ENCODE measurements at places on chromosomes 5 and 9.

GRCh38 chr5:156783092-156783491 is 67.0 kb upstream of the PPP1R2B start:
- DNase-seq: no peak

DNA sequence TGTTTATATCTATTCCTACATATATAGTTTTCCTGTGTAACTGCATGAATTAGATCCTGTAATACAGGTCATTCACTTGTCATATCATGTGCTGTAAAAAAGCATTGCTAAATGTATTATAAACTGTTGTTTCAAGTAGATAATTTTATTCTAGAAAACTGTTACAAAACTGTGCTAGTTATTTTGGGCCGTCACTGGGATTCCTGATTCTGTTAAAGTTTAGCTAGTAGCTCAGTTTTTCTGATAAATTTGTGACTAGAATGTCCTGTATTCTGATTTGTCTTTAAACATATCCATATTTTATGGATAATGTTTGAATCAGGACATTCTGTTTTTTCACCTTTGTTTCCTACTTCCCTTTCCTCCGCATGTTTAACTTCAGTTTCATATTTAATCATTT is 5.4 kb downstream of the SLF1 start:
- no peak for DNase-seq

DNA sequence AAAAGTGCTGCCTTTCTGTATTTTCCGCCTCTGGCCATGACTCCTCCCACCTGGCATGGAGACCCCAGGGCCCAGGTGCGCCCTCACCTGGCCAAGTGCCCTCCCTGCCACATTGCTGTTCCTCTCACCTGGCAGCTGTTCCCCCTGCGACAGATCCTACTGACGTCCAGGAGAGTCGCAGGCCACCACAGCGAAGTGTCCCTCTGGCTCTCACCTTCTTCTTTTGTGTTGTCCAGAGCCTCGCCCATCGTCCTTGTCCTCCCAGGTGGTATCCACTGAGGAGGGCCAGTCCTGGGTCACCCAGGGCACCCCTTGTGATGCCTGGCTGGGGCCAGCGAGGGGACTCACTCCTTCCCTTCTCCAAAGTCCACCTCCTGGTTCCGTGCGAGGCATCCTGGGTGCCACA is 2.6 kb downstream of the NKD2 start:
- DNase-seq: peak; percentile 44

DNA sequence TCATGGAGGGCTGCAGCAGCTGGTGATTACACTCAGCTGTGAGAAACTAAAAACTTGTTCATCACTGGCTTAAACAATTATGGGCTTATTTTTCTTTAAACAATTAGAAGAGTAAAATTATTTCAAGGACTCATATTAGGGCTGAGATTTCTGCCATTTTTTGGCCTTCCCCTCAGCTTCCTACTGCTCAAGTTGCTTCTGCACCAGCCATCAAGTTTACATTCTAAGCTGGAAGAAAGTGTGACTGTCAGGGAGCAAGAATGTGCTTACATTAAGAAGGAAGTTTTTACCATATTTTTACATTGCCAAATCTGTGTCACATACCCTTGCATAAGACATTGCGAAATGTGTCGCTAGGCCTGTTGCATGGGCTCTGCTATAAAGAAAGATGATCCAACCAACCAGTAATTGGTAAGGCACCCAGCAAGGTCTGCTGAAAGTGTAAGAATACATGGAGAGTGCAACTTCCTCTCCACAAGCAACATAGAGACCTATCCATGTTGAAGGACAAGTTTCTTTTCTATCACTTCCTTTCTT is 260.3 kb upstream of the CDH10 start:
- no peak for DNase-seq

DNA sequence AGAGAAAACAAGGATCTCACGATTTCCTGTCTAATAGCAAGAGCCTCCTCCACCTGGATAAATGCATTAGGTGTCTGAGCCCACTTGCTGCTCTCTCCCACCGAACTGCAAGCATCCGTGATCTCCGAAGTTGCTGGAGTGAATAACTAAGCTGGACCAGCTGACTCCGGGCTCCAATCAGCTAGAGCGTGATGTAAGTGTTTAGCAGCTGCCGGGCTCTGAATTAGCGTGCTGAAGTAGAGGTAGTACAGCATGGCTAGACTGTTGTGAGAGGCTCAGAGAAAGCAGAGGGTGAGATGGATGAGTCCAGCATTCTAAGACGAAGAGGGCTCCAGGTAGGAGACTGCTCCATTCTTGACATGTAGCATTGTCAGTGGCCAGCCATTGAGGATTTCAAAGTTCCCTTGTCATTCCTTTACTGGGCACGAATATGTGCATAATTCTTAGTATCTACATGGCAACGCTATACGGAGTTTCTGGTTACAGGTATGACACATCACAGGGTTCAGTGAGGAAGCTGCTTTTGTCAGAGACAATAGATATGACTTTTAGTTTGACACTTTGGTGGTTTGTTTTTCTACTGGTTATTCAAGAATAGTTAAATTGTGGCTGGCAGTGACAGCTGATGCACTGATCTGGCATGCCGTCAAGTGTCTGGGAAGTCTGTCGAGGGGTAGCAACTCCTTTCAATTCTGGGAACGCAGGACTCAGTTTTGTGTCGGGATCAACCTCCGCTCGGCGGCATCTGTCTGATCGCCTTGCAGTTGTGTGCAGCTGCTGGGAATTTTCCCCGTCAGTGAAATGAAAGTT is 232.6 kb downstream of the MAST4 start:
- peak; percentile 19 for DNase-seq

GRCh38 chr5:6454628-6455053 is 6.0 kb downstream of the UBE2QL1 start:
- DNase-seq: no peak

- DNase-seq: no peak
Measured at GRCh38 chr5:172748341-172748843, 22.6 kb downstream of the DUSP1 start.

DNA sequence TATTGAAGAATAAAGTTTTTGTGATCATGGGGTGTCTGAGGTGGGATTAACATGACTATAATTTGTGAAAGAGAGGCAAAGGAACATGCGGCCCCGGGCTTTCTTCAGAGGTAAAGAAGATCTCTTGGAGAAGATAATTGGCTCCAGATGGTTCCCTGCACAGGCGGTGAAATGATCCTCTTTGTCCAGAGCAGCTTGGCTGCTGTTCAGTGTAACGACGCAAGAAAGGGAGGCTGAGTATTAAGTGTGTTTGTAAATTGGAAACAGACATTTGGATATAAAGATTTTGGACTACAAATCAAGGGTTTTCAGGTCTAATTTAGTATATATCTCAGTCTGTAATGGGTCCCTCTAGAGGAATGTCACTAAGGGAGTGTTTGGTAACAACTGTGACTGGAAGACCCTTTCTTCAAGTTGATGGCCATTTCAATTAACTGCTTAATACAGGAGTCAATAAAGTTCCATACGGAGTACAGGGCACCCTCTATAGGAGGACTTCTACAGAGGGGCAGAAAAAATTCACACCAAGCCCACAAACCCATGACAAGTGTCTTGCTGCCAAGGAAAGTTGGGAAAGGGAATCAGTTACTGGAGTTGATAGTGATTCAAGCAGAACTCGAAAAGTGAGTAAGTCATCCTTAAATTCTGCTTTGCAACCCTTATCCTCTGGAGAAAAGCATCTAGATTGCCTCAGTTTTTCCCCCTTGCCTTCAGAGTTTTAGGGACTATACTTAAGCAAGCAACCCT is 4.1 kb downstream of the EQTN start:
- no peak for DNase-seq

DNA sequence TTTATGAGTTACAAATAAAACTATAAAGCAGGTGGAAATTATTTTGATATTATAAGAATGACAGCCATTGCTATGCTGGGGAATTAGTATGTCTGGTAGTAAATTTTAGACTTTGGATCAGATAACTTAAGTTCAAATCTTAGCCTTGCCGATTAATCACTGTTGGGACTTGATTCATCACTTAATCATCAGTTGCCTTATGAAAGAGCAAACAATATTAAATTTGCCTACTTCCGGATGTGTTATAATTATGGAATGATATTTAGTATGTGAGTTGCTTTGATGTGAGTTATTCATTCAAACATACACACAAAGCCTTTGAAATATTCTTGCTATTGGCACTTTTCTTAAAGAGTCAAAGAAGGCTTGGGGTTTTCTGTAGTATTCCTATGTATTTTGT is 717.7 kb downstream of the BRINP1 start:
- DNase-seq: no peak

- DNase-seq: no peak
Measured at GRCh38 chr5:140555747-140556312, 1.4 kb downstream of the SRA1 start.

GRCh38 chr5:112219000-112219399 is 200.1 kb downstream of the EPB41L4A start:
- DNase-seq: no peak

DNA sequence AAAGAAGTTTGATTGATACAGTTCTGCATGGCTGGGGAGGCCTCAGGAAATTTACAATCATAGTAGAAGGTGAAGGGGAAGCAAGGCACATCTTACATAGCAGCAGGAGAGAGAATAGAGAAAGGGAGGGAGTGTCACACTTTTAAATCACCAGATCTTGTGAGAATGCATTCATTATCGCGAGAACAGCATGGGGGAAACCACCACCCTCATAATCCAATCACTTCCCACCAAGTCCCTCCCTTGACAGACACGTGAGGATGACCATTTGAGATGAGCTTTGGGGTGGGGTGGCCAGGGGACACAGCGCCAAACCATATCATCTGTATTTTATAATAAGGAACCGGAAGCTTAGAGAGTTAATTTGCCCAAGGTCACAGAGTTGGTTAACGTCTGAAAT is 13.7 kb upstream of the FOCAD start:
- DNase-seq: no peak

DNA sequence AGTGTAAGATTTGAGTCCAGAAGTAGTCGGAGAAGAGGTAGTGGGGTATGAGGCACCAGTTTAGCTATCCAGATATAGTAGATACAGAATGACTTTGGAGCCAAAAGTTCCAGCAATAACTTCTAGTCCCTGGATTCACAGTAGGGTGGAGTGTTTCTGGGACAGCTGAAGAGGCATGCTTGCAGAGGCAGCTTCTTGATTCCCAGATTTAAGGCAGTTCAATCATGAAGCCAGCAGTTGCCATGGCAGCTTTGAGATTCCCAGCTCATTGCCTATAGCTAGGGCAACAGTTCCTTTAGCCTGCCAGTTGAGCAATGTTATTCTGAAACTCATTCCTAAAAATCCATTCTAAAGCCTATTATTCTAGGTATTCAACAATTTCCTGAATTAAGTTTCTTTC is 79.2 kb downstream of the LIX1 start:
- no peak for DNase-seq

DNA sequence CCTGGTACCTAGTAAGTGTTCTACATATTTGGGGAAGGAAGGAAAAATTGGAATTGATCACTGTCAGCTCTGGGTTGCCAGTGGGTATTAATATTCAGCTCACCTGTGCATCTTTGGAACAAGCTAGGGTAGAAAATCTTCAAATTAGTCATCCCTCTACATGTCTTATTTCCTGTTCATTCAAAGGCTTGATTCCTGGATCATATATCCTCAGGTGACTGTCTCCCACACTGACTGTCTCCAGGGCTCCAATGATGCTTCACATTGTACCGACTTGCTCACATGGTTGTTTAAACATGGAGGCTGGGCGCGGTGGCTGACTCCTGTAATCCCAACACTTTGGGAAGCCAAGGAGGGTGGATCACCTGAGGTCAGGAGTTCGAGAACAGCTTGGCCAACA is 11.6 kb upstream of the SUSD1 start:
- no peak for DNase-seq

DNA sequence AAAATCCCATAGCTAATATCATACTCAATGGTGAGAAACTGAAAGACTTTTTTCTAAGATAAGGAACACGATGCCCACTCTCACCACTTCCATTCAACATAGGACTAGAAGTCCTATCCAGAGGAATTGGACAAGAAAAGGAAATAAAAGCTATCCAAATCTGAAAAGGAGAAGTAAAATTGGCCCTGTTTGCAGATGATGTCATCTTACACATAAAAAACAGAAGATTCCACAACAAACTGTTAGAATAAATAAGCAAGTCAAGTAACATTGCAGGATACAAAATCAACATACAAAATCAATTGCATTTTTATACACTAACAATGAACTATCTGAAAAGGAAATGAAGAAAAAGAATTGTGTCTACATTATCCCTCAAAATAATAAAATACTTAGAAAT is 308.0 kb downstream of the MCTP1 start:
- no peak for DNase-seq

GRCh38 chr5:1538741-1539392 is 15.1 kb upstream of the LPCAT1 start:
- DNase-seq: no peak

DNA sequence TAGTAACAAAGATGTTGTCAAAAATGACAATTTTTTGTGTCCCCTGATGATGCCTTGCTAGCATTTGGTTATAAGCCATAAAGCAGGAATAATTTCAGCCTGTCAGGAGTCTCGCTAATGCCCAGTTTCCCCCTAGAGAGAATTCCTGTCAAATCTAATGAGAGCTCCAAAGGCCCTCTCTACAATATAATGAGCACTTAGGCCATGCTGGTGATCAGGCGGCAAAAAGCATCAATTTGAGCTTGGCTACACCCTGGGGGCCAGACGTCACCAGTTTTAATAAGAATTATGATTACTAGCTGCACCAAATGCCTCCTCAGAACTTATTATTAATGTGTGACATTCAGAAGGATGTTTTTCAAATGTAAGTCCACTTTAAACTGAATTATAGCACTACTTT is 6.1 kb downstream of the TLE1 start:
- DNase-seq: no peak

GRCh38 chr5:34045996-34046395 is 3.0 kb upstream of the C1QTNF3 start:
- no peak for DNase-seq

DNA sequence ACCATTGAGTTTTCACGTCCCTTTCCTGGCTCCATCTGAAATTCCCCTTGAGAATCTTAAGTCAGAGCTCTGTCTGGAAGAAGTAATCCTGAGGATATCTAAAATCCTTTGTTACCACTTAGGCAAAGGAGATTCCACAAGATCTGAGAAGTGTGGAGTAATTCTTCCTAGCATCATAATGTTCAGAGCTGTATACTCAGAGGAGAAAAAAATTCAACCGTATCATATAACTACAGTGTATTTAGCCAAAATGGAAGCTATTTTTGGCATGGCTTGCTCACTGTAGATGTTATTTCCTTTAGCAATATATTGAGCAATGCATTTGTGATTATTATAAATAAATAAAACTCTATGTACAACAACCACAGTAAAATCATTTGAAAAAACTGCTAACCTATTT is 1858.4 kb downstream of the EFNA5 start:
- DNase-seq: no peak

- no peak for DNase-seq
Measured at GRCh38 chr5:42604171-42604711, 152.4 kb upstream of the CCDC152 start.

DNA sequence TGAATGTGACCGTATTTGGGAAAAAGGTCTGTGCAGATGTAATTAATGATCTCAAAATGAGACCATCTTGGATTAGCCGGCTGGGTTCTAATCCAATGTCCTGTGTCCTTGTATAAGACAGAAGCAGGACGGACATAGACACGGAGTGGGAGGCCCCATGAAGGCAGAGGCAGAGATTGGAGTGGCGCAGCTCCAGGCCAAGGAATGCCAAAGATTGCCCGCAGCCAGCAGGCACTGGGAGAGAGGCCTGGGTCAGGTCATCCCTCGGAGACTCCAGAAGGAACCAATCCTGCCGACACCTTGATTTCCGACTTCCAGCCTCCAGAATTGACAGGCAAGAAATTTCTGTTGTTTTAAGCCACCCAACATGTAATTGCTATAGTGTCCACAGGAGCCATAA is 13.0 kb upstream of the GFI1B start:
- DNase-seq: no peak

GRCh38 chr5:163459462-163459818 is 462 bp downstream of the NUDCD2 start:
- no peak for DNase-seq
